ENCODE measurements at places on chromosomes 3 and 15. TPM values are rescaled to one million over a fixed set of nuclear protein-coding genes. Genes with fewer than 3 reads are reported as not detected.

GRCh38 chr3:140682586-140682985 lies 4.7 kb downstream of the TRIM42 start:
- DNase-seq, result no peak

- no peak for DNase-seq
These were observed 30.1 kb downstream of the GREM1 start for GRCh38 chr15:32747921-32748342.

DNA sequence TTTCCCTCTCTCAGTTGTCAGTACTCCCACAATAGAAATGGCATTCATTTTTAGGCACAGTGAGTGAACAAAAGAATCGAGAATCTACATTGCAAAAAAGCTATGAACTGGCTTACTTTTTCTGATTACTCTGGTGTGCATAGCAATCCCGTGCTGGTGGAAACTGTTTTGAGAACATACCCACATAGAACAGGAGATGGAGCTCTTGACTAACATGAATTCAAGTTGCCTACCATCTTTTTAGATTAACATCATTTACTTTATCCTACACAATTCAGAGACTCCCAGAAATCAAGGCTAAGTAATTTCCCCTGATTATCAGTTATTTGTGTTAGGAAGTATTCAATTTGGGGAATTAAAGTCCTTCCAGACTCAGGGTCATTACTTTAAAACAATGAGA lies 326.6 kb downstream of the ARPP21 start:
- DNase-seq, result no peak

The GPR62 gene
- 0.02 TPM for polyA plus RNA-seq

DNA sequence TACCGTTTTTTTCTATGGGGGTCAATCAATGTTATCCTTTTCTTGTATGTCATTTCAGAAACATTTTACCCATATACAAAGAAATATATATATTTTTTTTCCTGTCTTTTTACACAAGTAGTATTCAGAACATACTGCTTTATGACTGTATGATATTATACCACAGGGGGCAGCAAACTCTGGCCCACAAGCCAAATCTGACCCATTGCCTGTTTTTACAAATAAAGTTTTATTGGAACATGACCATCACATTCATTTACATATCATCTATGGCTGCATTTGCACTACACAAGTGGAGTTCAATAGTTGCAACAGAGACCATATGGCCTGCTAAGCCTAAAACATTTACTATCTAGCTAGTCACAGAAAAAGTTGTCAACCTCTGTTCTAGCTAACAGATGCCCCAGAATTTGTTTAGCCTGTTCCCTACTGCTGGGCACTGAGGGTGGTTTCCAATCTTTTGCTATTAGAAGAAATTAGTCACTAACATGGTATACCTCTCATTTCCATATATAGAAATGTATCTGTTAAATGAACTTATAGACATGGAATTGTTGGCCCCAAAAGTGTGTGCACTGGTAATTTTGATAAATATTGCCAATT lies 57.7 kb downstream of the BFSP2 start:
- DNase-seq, result no peak

The HACD2 gene
- 16.1 TPM for polyA plus RNA-seq

DNA sequence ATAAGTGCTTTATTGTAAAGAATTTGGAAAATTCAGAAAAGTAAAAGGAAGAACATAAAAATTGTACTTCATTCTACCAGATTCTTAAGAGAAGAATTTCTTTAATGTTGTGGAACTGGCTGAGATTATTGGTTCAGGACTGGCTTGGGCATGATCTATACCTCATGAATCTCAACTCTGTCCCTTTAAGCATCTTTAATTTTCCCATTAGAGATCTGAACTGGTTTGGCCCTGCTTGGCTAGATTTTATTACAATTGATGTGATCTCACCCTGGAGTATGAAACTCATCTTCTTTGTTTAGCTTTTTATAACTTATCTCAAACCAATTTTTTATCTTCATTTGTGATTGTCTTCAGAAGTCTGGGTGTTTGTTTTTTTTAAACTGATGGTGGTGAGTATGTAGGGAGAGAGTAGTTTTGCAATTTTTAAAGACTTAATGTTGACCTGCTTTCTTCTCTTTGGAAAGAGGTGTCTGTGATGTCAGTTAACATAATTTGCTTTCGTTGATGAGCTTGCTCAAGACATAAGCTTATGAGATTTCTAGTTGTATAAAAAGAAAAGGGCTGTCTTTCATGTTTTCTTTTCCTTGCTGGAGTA lies 61.9 kb downstream of the ZNF609 start:
- no peak for DNase-seq

DNA sequence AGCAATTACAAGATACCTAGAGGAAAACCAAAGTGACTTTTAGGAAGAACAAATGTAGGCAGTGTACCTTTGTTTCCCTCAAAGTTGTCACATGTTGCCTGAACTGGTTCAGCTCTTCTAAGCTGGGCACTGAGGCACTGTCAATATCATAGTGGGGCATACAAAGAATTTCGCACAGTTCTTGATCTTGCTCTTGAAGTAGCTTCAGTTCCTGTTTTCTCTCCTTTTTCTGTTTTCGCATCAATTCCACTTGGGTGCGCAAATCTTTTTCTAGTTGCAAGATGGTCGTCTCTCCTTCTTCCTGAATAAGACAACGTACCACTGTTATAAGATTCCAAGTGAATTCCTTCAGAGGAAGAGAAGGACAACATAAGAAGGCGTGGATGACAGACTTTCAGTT lies 12.7 kb downstream of the PRC1 start:
- no peak for DNase-seq

DNA sequence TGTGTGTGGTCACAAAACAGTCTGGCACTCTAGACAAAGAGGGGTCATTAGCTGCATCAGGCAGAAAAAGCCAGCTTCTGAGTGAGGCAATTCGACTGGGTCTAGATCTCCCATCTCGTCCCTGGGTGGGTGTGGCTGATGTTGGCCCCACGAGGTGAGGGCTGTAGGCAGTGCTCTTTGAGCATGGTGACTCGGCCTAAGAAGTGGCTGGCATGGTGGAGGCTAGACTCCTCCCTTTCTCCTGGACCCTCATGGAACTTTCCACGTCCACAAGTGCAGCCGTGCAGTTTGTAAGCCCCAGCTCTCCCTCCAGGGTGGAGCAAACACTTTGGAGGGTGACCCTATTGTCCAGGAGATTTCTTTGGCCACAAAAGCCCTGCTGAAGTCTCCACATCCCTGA lies 134.1 kb downstream of the OPA1 start:
- no peak for DNase-seq

DNA sequence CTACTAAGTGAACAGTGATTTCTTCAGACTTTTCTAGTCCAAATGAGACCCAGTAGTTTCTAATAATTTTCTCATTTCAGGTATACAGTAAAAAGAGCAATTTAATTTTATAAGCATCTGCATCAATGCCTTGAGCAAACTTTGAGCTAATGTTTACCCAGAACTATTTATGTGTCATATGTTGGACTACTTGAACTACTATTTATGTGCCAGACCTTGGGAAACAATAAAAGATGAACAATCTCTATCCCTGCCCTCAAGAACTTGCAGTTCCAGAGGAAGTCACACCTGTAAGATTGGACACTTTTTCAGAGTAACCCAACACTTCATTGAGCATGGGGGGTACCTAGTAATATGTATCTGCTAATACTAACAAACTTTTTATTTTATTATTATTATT lies 2.3 kb upstream of the UBE3A start:
- DNase-seq, result no peak

The RHOV gene
- 15.3 TPM for polyA plus RNA-seq

GRCh38 chr15:78536134-78536533 lies 4.1 kb upstream of the PSMA4 start:
- no peak for DNase-seq

The TCTA gene
- polyA plus RNA-seq, result 24.5 TPM

GRCh38 chr15:60683156-60683555 lies 204.2 kb upstream of the ICE2 start:
- DNase-seq, result no peak

- DNase-seq, result no peak
These were observed at the start of the genes DUOX2 and DUOXA2 for GRCh38 chr15:45114076-45114750. DUOX2 (minus strand) TSS chr15:45114172; CDS start chr15:45113411, 761 bp downstream. DUOXA2 (plus strand) TSS chr15:45114326; CDS start chr15:45114606, 280 bp downstream.

- DNase-seq, result no peak
These were observed 473 bp upstream of the COMMD2 start for GRCh38 chr3:149752788-149753136.

The GPR149 gene
- 0.02 TPM for polyA plus RNA-seq

GRCh38 chr3:81886081-81886480 lies 124.6 kb upstream of the GBE1 start:
- DNase-seq, result no peak

GRCh38 chr3:42014921-42015533 lies 53.1 kb upstream of the ULK4 start:
- no peak for DNase-seq

Data from thymus (tissue), 14 donors.